ENCODE measurements at places on chromosomes 1 and 21.

- peak; percentile 52 for DNase-seq
These were observed 47.4 kb downstream of the PTPRC start for GRCh38 chr1:198686069-198686728.

DNA sequence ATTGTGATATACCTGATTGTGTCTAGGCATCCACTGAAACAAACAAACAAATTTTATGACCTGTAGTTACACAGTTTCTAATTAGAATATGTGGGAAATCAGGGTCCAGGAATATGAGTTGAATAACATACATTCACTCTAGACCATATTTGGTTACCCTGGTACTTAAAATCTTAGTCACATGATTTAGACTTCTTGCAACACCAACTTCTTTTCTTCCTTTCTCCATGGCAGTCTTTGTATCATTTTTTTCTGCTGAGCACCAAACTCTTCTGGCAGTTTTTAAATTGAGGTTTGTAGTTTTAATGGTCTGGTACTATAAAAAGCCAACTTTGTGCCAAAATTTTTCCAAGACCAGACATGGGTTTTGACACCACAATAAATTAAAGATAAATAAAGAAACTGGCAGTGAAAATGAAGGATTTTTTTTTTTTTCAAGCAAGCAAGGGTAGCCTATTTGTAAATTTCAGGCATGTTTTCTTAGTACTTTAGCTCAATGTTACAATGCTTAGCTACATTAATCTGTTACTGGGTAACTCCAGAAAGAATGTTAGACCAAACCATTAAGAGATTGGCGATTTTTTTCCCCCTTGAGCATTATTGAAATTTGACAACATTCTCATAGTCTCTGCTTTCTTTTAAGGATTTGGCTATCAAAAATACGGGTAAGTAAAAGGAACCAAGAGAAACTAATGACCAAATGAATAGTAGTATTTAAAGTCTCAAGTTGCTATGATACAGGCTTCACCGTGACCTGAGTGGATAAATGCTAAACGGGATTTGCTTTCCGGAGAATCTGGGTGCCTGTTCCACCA is 108.5 kb downstream of the NFIA start:
- DNase-seq: no peak

GRCh38 chr1:180930687-180931086 is 18.0 kb downstream of the KIAA1614 start:
- no peak for DNase-seq

DNA sequence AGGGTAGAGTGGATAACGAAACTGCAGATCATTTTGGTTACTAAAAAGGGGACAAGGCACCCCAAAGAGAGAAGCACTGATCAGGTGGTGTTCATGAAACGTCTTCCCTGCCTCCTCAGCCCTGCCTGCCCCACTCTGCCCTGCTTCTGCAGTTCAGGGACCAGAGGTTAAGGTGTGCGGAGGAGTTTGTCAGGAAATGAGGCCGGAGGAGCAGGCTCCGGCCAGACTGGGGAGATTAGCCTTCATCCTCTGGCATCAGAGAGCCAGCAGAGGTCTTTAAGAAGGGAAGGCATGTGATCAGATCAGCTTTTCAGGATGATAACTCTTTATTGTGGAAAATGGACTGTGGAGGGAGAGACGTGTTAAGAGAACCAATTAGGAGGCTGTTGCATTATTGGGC is 291.9 kb upstream of the NR5A2 start:
- DNase-seq: no peak

DNA sequence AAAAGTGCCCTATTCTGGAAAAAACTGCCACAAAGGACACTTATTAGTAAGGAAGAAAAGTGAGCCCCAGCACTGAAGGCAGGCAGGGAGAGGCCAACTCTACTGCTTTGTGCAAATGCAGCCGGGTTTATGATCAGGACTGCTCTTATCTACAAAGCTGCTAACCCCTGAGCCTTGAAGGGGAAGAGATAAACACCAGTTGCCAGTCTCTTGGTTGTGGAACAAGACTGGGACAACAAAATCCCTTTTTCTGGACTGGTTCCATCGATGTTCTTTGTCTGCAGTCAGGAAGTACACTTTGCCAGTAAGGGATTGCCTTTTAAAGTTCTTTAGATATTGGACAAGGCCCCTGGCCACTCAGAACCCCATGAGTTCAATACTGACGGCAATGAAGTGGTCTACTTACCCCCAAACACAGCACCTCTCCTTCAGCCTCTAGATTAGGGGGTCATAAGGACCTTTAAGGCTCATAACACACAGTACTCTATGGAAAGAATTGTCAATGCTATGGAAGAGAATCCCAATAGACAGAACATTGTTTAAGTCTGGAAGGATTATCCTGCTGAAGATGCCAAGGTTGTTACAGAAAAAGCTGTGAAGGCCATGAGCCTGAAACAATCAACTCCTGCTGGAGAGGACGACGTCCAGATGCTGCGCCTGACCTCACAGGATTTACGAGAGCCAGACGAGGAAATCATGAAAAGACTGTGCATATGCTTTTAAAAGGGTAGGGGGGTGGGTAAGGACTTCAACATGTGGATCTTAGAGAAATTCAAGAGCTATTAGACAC is 43.6 kb downstream of the GNB1 start:
- DNase-seq: no peak

DNA sequence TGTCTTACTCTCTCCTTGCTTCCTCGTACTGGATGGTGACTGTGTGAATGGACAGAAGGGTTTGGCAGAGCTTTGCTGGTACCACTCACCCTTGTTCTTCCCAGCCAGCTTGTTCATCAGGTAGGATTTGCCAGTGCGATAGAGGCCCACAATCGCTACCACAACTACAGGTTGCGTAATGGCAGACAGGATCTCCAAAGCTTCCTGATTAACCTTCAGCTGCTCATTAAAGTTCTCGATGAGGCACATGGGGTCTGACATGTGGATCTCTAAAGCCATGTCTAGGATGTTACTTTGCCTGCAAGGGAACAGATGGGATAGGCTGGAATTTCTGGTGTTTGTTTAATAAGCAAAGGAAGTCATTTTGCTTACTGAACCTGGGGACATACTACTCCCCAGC is 3.4 kb downstream of the GBP5 start:
- no peak for DNase-seq

DNA sequence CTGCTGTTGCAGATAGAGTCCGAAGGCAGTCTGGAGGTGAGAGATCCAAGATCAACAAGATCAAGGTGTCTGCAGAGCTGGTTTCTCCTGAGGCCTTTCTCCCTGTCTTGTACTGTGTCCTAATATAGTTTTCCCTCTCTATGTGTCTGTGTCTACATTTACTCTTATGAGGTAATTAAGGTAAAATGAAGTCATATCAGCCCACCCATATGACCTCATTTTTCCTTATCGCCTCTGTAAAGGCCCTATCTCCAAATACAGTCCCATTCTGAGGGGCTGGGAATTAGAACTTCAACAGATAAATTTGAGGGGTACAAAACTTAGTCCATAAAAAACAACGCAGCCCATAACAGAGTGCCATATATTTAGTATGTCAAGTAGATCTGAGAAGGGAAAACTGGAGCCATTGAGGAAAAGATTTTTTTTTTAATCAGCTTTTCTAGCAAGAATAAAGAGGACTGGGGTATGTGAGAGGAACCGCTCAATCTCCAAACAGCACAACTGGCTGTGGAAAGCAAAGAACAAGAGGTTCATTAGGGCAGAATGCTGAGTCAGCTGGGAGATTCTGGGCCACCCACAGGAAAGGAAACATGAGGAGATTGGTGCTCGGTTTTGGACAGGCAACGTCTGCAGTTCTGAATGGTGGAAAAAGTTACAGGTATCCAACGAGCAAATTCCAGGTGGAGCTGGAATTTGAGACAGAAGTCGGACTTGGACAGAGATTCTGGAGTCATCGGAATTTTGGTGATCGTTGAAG is 65.7 kb downstream of the MAP3K21 start:
- DNase-seq: no peak

- DNase-seq: no peak
These were observed 119.7 kb downstream of the ZNF281 start for GRCh38 chr1:200290010-200290685.

GRCh38 chr1:47459253-47459788 is 21.5 kb downstream of the FOXD2 start:
- DNase-seq: no peak

- DNase-seq: no peak
These were observed 543.0 kb upstream of the B3GALT2 start for GRCh38 chr1:193729429-193729828.

GRCh38 chr1:191943684-191944083 is 214.6 kb upstream of the RGS18 start:
- no peak for DNase-seq

- no peak for DNase-seq
These were observed 86.3 kb upstream of the VANGL1 start for GRCh38 chr1:115555446-115555845.

DNA sequence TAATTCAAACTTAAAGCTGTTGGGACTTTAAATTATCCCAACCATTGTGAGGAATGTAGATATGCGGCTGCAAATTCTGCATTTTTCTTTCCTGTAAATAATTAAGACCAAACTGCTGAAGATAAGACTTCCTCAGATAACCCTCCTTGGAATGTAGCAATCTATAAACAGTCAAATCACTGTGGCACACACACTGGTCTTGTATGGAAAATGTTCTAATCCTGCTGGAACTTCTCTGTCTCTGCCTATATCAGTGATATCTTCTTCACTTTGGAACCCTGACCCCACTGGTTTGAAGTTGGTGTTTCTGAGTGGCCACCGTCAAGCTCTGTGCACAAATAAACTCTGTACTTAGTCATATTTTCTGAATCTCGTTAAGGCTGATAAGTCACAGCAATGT is 32.9 kb downstream of the HSF2BP start:
- DNase-seq: no peak

- no peak for DNase-seq
These were observed at the start of gene SLC1A7 for GRCh38 chr1:53142226-53142853. TSS of gene SLC1A7 (minus strand) at chr1:53142638. CDS start at chr1:53142449, 189 bp downstream.

DNA sequence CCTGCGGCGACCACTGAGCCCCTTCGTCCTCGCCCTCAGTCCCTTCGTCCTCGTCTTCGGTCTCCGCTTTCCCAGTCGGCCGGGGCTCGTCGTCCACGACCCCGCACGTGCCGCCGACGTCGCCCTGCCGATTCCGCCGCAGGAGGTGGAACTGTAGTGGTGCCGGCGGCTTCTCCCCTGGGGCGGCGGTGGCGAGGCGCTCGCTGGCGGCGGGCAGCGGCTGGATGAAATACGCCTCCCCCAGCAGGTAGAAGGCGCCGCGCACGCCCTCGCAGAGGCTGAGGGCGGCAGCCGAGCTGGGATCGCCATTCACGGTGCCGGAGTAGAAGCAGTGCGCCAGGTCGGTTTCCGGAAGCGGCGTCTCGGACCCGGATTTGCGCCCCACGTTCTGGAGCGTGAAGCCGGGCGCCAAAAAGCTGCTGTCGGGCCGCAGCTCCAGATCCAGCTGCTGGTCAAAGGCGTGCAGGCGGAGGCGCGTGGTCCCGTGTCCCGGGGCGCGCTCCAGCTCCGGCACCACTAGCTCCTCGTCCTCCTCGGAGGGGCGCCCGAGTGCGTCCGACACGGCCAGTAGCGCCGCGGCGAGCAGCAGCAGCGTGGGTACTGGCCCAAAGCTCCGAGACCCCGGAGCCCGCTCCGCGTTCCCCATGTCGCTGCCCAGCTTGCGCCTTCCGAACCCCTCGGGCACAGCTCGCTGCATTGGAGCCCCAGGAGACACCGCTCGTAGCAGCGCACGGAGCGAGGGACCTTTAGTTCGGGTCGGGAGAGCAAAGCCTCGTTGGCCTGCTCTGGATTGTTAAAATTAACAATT is 747 bp downstream of the ADAMTS1 start:
- no peak for DNase-seq

GRCh38 chr1:166083887-166084286 is 82.9 kb downstream of the FAM78B start:
- DNase-seq: peak; percentile 30

- DNase-seq: no peak
These were observed 17.7 kb downstream of the PLA2G5 start for GRCh38 chr1:20087668-20088067.

GRCh38 chr21:25809013-25809412 is 74.2 kb downstream of the GABPA start:
- DNase-seq: no peak

DNA sequence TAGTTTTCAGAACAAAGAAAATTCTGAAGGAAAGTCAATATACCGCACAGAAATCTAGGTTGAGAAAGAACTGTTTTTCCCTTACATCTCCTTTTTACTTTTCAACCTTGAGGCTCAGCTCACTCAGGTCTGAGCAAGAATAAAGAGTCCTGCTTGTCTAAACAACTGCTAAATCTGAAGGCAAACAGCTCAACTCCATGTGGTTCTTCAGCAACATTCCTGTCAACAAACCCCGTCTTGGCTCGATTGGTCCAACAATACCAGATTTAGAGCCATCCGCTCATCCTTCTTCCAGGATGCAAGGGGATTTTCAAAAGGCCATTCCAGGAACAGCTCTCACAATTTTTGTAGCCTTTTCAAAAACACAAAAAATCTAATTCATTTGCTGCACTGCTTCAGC is 119.8 kb downstream of the HLCS start:
- no peak for DNase-seq

- DNase-seq: no peak
These were observed 24.9 kb downstream of the ZBTB40 start for GRCh38 chr1:22476566-22476965.

GRCh38 chr1:39681294-39681693 is 9.4 kb upstream of the NT5C1A start:
- DNase-seq: no peak

DNA sequence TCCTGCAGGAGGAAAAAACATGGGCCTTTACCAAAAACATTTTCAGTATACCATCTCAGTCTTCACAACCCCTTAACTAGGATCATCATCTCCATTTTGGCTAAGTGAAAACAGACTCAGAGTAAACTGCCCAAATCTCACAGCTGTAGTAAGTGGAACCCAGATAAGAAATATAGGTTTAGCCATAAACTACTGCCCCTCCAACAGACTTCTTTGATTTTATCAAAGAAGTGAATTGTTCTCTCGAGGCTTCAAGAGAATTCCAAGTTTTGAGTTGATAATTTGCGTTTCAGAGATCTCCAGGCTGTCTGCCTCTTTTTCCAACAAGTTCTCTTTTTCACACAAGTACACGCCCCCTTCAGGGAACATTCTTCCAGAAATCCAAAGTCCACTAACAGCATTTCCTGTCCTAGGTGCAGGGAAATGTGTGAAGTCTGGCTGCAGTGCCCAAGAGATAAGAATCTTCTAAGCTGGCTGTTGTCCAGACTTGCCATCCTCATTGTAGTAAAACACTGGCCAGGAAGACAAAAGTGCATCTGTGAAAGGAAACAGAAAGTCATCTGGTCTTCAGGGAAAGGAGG is 30.8 kb downstream of the RNF19B start:
- no peak for DNase-seq

- DNase-seq: no peak
These were observed 39.1 kb upstream of the AGL start for GRCh38 chr1:99811075-99811474.

DNA sequence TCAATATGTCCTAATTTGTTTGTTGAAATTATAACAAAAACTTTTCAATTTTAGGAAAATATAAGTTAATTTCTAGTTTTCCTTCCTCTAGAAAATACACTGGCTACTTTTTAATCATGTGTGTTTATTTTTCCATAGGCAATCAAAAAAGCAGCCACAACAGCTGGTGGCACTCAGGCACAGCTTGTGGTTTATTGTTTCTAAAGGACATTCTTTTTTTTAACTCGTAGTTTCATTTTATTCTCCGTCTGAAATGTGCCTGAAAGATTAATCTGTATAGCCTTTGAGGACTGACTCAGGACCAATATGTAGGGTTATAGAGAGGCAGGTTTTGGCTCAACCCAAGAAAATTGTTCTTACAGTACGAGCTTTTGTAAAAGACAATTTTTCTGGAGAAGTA is 20.7 kb upstream of the STX12 start:
- no peak for DNase-seq

All from CD4-positive, CD25-positive, alpha-beta regulatory T cell (primary cell).